ENCODE measurements at places on chromosomes 13 and 19. TPM values are rescaled to one million over a fixed set of nuclear protein-coding genes. Genes with fewer than 3 reads are reported as not detected.
A peak's percentile ranks its signal among the peaks of the same experiment; 100 is the strongest.

DNA sequence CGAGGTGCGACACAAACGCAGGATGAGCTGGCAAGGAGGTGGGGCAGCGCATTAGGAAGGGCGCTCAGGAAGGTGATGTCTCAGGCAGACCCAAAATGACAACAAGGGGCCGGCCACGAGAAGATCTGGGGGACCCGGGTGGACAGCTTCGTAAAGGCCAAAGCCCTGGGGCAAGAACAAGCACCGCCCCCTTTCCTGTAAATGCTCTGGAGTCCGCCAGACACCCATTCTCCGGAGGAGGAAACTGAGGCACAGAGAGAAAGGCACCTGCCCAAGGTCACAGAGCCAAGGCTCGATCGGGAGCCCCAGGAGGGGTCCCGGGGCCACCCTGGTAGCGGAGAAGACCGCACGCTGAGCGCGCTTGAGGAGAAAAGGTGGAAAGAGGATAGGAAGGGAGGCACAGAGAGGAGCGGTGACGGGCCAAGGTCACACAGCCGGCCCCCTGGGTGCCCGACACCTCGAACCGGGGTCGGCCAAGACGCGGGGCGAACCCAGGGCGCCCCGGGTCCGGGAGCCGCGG, 571 bp downstream of the SAFB2 start:
- peak; percentile 18 for DNase-seq

GRCh38 chr13:80945328-80945727, 604.4 kb upstream of the SPRY2 start:
- no peak for DNase-seq

- DNase-seq, result no peak
Measured at GRCh38 chr19:34309368-34310138, 55.2 kb downstream of the GARRE1 start.

- DNase-seq, result no peak
Measured at GRCh38 chr13:74487091-74487722, 353.0 kb upstream of the KLF12 start.

DNA sequence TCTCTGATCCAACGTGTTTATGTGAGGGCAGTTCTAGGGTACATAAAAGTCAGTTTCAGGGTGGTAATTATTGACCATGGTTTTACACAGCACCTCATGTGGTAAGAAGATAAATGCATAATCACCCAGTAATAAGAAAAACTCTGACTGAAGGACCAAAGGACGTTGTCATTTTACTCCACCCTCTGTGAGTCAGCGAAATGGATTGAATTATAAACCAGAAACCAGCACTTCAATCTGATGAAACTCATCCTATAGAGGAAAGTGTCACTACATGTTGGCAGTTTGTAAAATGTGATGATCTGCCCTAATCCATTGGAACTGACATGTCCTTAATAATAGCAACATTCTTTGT, 406.8 kb downstream of the KLF5 start:
- no peak for DNase-seq

DNA sequence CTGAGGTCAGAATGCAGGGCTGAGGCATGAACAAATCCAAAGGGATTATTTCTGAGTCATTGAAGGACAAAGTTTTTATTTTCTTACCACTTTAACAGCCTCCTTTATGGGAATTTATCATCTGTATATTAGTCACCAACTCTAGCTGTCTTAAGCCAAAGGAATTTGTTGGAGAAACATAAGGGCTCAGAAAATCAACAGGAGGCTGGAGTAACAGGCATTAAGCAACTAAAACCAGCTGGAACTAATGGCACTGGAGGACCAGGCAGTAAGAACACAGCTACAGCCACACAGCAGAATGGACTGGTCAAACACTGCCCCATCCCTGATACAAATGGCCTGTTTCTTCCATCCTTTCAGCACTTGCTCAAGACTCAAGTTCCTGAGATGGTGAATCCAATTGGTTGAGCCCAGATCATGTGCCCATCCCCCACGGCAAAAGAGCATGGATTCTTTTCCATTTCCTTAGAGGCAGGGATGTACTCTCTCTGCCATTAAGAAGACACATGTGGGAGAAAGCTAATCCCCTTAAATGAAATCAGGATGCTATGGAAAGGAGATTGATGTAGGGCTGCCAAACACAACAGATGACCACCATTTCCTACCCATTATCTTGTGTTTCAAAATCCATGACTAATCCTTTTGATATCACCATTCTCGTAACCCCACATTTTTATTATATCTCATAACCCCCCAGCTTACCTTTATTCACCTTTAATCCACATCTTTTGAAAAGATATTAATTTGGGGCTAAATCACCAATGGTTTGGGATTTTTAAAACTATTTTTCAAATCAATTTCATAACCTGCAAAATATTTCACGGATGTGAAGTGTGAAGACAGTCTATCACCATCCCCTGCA, 157.0 kb upstream of the FNDC3A start:
- no peak for DNase-seq

GRCh38 chr19:13938301-13939064, at the start of gene PODNL1:
Gene PODNL1 (minus strand): TSS chr19:13938417. CDS start chr19:13938181, 236 bp downstream.
- no peak for DNase-seq

DNA sequence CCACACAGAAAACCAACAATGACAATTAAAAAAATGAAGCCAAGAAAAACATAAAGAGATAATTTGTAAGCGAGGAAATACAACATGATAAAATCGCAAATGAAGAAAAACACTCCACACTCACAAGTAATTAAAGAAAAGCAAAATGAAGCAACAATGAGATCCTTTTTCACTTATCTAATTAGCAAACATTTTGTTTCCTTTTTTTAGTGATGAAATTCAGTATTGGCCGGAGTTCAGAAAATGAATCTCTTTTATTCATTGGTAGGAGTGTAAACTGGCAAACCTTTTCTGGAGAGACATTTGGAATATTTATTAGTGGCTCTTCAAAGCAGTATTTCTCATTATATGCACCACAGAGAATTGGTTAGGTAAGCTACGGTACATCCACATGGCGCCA, 70.6 kb upstream of the POMP start:
- no peak for DNase-seq

DNA sequence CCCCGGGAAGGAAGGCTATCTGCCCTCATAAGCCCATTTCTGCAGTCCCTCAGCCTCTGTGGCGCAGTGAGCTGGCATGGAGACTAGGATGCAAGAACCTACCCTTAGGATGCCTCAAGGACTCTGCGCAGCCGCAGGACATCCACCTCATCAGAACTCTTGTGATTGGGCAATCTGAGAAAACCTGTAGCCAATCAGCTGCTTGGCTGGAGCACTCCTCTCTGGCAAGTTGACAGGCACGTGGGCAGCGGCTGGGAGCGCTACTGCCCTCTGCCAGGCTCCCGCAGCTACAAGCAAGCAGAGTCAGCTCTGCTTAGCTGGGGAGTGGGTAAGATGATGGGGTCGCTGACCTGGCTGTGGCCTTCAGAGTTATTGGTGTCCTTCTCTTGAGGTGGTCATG, 1.5 kb upstream of the ECSIT start:
- peak; percentile 96 for DNase-seq

GRCh38 chr19:1360818-1361461, 22.8 kb upstream of the NDUFS7 start:
- DNase-seq, result peak; percentile 47

DNA sequence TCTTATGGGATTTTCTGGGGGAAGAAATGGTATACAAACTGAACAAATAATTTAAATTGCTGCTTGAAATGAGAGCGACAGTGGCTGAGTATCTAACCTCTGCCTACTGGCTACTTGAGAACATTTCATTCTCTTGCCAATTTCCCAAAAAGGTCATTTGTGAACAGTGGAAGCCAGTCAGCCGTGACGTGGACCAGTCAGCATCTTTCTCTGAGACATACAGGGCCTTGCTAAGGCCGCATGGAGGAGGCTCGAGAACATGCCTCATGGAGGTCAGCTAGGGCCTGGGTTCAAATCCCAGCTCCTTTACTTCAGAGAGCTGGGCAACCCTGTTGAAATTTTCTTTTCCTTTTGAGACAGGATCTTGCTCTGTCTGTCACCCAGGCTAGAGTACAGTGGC, 20.3 kb downstream of the ZC3H4 start:
- no peak for DNase-seq

DNA sequence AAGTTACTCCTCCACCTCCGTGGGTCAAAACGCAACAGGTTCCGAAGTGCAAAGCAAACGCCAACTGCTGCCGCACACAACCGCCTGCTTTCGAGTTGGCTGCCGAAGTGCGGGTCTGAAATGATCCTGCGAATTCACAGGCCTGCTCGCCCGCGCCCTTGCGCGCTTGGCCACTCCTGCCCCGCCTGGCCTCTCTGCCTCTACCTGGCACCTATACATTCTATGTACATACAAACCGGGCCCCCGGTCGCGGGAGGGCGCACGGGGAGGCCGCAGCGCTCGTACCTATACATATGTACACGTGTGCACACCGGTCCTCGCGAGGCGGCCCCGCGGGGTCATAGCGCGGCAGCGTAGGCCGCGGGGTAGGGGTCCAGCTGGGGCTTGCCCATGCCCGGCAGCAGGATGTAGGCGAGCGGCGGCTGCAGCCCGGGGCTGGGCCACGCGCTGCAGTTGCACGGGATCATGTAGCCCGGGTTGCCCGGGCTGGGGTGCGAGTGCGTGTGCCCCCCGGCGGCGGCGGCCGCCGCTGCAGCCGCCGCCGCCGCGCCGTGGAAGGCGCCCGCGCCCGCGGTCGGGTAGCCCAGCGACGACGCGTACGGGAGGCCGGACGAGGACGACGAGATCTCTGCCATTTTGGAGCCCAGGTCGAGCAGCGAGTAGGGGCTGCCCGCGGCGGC, 1.3 kb downstream of the SOX21 start:
- no peak for DNase-seq

DNA sequence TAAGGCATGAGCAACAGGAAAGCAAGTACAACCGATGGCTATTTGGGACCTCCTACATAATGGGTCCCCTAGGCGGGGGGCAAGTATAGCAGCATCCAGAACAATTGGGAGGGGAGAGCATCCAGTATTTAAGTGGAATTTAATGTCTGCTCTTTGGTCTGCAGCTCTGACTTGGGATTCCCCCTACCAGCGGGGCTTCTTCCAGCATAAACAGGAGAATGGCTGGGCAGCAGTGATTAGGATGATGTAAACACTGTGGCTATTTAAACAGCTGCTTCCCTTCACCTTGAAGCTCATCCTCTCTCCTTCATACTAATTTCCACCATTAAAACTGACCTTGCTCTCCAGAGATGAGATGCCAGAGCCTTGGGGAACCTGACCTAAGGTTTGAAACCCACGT, 73.9 kb upstream of the OXGR1 start:
- no peak for DNase-seq

DNA sequence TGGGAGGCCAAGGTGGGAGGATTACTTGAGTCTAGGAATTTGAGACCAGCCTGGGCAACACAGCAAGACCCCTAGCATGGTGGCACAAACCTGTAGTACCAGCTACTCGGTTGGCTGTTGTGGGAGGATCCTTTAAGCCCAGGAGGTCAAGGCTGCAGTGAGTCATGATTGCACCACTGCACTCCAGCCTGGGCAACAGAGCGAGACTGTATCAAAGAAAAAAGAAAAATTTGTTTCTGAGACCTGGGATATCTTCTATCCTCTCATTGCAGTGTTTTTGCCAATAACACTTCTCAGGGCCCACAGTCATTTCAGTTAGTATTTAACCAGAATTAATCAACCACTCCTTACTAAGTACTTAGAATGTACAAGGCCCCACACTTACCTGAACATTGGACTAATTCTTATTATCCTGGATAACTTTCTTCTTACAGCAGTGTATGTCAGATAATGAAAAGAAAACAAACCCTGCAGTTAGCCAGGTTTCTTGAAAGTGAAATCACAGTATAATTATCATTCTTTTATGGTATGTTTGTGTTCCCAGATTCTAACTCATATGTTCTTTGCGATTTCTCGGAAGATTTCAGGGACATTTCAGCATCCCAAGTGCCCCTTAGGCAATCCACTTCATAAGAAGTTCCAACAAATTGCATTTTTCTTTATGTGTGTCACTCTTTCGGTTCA, 75.6 kb upstream of the KLF5 start:
- DNase-seq, result no peak

GRCh38 chr19:14495672-14496028, 277 bp downstream of the GIPC1 start:
- DNase-seq, result no peak

DNA sequence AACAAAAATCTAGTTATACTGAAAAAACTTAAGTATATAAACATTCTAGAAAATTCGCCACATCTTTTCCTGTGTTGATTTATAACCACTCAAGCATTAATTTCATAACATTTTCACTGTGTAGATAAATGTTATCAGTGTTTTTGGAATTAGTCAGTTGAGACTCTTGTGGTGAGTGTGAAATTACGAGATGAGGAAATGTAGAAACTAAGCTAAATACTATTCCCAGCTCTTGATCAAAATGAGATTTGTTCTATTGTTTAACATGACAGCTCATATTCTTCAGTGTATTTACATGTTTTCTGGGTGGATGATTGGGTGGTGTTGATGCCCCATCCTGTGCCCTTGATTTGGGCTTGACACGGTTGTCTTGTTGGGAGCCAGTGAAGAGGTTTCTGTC, 406.8 kb downstream of the DACH1 start:
- no peak for DNase-seq

GRCh38 chr13:88066847-88067246, 395.7 kb downstream of the SLITRK5 start:
- no peak for DNase-seq

GRCh38 chr13:99991828-99992775, 10.5 kb downstream of the ZIC2 start:
- peak; percentile 33 for DNase-seq

GRCh38 chr13:109673477-109673876, 112.9 kb downstream of the IRS2 start:
- no peak for DNase-seq

GRCh38 chr13:32553720-32554119, 15.1 kb upstream of the N4BP2L2 start:
- DNase-seq, result no peak

DNA sequence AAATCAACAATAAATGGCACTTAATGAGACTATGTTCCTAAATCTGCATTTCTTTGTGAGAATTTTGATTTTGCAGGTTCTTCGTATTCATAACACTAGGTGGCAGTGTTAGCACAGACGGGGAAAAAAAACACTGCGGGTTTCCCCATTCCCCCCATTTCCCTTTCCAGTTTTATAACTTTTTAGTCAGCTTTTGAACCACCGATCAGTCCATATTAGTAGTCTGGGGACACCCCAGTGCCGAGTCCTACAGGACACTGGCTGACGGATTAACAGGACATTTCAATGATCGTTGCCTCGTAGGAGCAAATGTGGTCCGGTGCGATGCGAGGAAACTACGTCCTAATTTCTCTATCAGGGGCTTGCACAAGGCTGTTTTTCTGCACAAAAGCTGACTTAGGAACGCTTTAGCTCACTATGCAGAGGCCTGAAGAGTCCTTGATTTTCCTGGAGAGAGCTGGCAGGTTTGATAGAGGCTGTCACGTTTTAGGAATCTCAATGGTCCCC, 234.3 kb downstream of the LMO7 start:
- peak; percentile 26 for DNase-seq

NCCRP1 gene
- not detected for total RNA-seq

LRRC4B gene
- total RNA-seq, result 70.5 TPM

MCF2L gene
- total RNA-seq, result 109 TPM

ZNF581 gene
- 6.5 TPM for total RNA-seq

APOC4 gene
- total RNA-seq, result not detected

FAM83E gene
- not detected for total RNA-seq

PSG2 gene
- not detected for total RNA-seq

PNMA8B gene
- 6.2 TPM for total RNA-seq

ZNF490 gene
- total RNA-seq, result 12.7 TPM

TNNT1 gene
- total RNA-seq, result 1.00 TPM
